ENCODE measurements at places on chromosomes 3 and 15.

GRCh38 chr3:71441925-71442651 lies 141.4 kb downstream of the FOXP1 start:
- DNase-seq: no peak

GRCh38 chr15:39167164-39168058 lies 413.5 kb upstream of the THBS1 start:
- no peak for DNase-seq

DNA sequence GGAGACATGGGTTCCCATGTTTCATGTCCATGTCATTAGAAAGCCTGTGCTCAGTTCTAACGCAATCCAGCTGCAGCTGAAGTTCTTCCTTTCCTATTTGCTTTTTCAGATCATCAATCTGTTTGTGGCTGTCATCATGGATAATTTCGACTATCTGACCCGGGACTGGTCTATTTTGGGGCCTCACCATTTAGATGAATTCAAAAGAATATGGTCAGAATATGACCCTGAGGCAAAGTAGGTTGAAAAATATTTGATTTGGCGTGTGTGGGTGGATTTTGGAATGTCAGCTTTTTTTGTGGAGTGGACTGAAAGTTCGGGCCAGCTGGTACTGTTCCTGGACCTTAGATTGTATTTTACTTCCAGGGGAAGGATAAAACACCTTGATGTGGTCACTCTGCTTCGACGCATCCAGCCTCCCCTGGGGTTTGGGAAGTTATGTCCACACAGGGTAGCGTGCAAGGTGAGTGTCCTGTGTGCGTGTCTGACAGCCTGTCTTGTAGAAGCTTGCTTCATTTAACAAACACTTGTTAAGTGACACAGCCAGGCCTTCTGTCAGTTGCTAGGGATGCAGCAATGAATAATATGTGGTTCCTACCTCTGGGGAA lies 69.6 kb downstream of the CHDH start:
- DNase-seq: no peak

DNA sequence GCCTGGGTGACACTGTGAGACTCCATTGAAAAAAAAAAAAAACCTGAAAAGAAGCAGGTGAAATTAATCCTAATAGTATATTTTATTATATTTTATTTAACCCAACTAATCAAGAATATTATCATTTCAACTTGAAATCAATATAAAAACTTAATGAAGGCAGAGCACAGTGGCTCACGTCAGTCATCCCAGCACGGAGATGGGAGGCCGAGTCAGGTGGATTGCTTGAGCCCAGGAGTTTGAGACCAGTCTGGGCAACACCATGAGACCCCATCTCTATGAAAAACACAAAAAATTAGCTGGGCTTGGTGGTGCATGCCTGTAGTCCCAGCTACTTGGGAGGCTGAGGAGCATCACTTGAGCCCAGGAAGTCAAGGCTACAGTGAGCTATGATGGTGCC lies 33.3 kb upstream of the SLC41A3 start:
- DNase-seq: no peak

GRCh38 chr3:52444860-52445793 lies at the start of gene SEMA3G:
SEMA3G (minus strand) TSS chr3:52445103; CDS start chr3:52445027, 76 bp downstream.
- DNase-seq: peak; percentile 59

DNA sequence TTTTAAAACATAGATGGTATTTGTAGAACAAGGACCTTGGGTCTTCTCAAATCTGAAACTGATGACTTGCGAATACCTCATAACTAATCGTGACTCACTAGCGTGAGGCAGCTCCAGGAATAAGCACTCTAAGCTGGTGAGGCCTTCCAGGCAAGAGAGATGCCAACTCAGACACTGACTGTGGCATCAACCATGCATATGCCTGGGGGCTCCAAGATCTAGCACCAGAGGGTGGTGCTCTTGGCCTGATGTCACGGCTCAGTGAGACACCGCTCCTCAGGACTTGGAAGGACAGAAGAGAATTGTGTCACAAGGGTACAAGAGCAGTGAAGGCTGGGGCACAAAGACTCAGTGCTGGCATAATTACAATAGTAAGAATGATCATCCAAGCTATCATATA lies 125.0 kb upstream of the TRIM42 start:
- no peak for DNase-seq

- DNase-seq: no peak
Observed at GRCh38 chr3:117278424-117279190, 569.0 kb downstream of the TUSC7 start.

- no peak for DNase-seq
Observed at GRCh38 chr15:78804391-78804792, 6.9 kb downstream of the ADAMTS7 start.

DNA sequence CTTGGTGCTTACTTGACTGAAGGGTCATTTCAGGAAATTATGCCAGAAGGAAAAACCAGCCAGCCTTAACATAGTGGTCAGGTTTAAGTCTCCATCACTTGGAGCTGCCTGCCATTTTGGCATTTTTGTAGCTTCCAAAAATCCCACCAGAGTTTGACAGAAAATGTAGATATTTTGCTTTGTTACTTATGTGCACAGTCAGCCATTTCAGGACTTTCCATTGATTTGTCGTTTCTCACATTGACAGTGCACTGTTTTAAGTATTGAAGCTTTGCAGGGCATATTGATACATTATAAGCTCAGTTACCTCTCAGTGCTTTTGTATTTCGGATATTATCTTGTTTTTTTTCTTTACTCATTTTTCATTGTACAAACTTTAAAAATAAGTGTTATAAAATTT lies 89.0 kb upstream of the ANKRD34C start:
- no peak for DNase-seq

- DNase-seq: no peak
Observed at GRCh38 chr3:111589303-111590142, 5.6 kb downstream of the ZBED2 start.

- no peak for DNase-seq
Observed at GRCh38 chr3:128367761-128368160, 98.9 kb downstream of the DNAJB8 start.

- DNase-seq: peak; percentile 63
Observed at GRCh38 chr3:156161172-156161571, 40.8 kb downstream of the KCNAB1 start.

DNA sequence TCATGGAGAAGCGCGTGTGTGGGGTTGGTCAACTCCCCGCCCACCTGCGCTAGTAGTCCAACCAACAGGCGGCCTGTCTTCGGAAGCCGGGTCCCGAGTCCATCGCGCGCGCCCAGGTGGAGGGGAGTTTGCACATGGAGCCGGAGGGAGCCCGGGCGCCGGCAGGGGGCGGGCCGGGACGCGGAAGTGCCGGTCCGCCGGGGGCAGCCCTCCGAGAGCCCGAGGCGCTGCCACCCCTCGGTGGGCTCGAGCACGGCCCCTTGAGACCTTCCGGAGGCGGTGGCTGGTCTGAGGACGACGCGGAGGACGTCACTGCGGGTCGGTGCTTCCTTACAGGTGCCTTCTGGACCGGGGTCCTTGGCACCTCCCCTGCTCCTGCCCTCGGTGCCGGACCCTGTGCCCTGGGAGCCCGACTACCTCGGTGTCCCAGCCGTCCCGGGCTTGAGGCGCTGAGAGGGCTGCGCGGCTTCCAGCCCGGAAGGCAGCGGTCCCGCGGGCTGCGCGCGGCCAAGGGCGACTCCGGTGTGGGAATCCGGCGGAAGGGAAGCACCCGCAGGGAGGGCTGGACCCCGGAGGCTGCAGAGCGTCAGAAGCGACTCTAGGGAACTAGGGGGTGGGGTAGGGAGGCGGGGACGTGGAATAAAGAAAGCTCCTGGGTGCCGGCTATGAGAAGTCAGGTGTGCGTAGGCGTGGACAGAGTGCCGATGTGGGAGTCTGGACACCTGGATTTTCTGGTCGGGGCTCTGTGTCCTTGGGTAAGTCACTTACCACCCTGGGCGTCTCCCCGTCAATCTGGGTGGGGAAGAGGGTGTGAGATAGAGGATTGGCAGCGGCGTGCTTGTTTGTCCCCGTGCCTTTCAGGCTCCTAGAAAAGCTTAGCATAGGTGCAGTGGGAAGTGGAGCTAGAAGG lies 212.3 kb downstream of the FGF12 start:
- no peak for DNase-seq

- DNase-seq: no peak
Observed at GRCh38 chr3:116663161-116664110, 46.1 kb upstream of the TUSC7 start.

DNA sequence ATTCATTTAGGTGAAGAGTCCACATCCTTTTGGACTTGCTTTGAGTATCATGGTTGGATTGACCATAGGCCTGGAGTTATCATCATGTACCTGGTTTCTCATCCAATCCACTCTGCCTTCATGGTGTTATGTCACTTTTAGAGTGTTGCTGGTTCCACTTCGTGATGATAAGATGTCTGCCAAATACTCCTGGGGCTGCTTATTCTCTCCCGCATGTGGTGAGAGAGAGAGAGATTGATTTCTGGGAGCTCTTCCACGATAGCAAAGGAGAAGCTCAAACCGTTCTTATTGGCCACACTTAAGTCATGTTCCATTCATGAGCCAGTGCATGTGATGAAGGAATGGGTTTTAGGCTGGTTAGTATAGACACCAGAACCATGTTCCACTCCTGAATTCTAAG lies 47.6 kb downstream of the MITF start:
- no peak for DNase-seq

GRCh38 chr15:69435985-69436384 lies 16.6 kb upstream of the RPLP1 start:
- no peak for DNase-seq

DNA sequence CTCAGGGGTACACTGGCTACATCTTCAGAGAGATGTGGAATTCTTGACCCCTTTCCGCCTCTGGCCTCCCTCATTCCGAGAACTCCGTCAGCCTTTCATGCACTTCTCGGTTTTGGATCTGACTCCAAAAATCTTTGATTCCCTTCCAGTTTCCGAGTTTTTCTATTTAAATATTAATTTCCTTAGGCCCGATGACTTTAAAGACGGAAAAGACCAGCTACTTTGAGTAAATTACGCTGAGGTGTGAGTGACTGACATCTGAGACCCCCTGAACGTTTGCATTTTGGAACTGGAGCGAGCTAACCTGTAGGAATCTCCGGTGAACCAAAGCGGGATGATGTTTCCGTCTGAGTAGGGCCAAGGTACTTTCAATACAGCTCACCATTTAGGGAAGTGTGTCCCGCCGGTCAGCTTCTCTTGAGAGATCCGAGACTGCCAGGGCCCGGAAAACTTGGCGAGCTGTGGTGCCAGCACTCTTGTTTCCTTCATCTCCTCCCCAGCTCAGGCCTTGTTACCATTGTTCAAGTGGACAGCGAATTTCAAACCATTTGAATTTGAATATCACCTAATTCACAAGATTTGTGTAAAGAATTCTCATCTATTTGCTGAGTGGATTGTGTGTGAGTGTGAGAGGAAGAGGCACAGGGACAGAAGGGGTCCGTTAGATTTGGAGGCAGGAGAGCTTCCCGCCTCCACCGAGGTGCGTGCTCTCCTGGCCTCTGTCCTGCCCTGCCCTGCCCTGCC lies 5.4 kb downstream of the SOX14 start:
- DNase-seq: no peak

DNA sequence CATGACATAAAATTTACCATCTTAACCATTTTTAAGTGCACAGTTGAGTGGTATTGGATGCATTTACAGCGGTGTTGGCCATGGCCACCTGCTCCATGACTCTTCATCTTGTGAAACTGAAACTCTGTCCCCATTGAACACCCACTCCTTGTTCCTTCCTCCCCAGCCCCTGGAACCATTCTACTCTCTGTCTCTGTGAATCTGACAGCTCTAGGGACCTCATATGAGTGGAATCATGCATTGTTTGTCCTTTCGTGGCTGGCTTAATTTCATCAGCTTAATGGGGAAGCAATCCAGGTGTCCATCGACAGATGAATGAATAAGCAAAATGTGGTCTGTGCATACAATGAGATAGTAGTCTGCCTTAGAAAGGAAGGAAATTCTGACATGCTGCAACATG lies 42.5 kb downstream of the PLXNA1 start:
- DNase-seq: no peak

GRCh38 chr15:50143255-50143860 lies 24.3 kb upstream of the ATP8B4 start:
- no peak for DNase-seq

DNA sequence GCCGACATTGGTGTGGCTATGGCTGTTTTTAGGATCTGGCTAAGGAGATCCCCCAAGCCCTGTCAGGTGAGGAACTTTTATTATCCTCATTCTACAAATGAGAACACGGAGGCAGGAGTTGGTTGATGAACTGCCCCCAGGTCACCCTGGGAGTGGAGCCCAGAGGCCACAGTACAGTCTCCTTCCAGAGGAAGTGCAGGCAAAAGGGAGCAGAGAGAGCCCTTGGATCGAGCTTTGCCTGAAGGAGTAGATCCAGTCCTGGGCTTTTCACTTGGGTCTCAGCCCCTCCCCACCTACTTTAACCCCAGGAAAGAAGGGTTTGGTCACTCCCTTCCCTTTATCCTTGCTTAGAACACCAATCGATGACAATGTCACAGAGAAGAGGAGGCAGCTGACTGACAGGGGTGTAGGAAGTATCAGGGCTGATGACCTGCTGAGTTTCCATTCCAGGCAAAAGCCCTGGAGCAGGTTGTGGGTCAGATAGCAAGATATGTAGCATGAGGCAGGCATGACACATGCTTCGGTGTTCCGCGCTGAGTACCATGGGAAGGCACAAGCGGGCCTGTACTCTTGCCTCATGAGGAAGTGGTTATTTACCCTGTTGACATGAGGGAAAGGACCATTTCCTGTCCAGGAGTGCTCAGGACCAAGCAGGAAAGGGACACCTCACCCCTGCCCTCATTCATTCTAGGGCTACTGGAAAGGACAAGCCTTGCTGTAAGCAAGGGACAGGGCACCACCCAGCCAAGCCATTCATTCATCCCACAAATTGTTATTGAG lies 5.8 kb upstream of the PLA2G4D start:
- DNase-seq: no peak

DNA sequence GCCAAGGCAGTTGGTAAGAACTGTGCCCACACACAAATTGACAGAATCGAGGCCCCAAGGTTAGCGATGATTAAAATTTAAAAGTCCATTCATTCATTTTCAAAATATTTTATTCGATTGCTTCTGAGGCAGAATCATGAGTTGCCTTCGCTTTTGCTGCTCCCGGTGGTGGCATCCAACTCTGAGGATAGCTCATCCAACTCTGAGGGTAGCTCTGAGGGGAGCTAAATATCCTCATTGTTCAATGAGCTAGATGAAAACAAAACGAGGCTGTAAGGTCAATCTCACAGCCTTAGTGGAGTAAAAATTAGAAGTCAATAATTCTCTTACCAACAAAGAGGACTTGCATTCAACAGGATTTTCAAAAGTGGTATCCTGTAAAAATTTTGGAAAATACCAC lies 897 bp upstream of the CHL1 start:
- DNase-seq: no peak

- DNase-seq: no peak
Observed at GRCh38 chr3:88188436-88188835, 38.7 kb downstream of the C3orf38 start.

GRCh38 chr3:156218353-156218744 lies 98.0 kb downstream of the KCNAB1 start:
- DNase-seq: no peak

GRCh38 chr3:72018343-72018984 lies 233.5 kb upstream of the PROK2 start:
- DNase-seq: no peak

GRCh38 chr3:195039180-195039843 lies 231.6 kb downstream of the XXYLT1 start:
- DNase-seq: no peak

GRCh38 chr15:57785039-57785438 lies 78.5 kb downstream of the POLR2M start:
- DNase-seq: no peak

- no peak for DNase-seq
Observed at GRCh38 chr15:84099181-84099580, 136.4 kb upstream of the GOLGA6L4 start.
